ENCODE measurements at places on chromosomes 11 and 22.

DNA sequence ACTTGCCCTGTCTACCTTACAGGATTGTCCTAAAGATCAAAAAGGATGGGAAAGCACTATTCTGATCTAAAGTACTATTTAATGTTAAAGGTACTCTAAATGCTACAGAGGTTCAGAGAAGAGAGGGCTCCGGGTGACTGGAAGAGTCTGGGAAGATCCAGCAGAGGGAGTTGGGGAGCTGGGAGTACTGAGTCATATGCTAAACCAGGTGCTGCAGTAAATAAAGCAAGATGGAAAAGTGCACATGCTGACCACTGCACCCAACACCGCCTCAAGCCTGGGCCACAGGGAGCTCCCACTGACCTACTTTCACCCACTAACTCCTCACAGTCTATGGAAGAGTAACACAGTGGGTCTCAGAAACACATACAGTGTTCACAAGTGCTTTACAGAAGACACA lies 49.3 kb downstream of the WT1 start:
- no peak for DNase-seq

GRCh38 chr22:29302402-29302680 lies 4.1 kb upstream of the GAS2L1 start:
- DNase-seq = no peak

GRCh38 chr11:68843703-68844312 lies 2.1 kb upstream of the CPT1A start:
- DNase-seq = peak; percentile 85

DNA sequence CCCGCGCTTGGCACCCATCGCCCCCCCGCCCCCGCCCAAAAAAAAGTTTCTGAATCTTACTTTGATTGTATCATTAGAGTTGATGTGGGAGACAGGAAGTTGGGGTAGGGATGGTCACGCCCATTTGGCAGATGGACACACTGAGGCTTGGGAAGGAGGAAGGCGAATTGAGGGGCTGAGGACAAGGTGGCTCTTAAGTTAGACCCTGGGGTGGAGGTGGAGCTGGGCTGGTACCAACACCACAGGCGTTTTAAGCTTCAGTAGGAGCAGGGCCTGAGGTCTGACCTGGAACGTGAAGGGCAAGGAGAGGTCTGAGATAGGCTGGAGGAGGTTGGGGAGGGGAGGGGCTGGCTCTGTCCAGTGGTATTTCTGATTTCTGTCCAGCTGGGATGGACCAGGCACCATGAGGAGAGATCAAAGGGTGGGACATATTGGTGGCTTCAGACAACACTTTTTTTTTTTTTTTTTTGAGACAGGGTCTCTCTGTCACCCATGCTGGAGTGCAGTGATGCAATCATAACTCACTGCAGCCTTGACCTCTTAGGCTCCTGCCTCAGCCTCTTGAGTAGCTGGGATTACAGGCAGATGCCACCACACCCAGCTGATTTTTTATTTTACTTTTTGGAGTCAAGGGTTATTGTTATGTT lies 799 bp upstream of the CDC42BPG start:
- no peak for DNase-seq

GRCh38 chr11:120837696-120838095 lies 186.2 kb upstream of the TBCEL start:
- no peak for DNase-seq

DNA sequence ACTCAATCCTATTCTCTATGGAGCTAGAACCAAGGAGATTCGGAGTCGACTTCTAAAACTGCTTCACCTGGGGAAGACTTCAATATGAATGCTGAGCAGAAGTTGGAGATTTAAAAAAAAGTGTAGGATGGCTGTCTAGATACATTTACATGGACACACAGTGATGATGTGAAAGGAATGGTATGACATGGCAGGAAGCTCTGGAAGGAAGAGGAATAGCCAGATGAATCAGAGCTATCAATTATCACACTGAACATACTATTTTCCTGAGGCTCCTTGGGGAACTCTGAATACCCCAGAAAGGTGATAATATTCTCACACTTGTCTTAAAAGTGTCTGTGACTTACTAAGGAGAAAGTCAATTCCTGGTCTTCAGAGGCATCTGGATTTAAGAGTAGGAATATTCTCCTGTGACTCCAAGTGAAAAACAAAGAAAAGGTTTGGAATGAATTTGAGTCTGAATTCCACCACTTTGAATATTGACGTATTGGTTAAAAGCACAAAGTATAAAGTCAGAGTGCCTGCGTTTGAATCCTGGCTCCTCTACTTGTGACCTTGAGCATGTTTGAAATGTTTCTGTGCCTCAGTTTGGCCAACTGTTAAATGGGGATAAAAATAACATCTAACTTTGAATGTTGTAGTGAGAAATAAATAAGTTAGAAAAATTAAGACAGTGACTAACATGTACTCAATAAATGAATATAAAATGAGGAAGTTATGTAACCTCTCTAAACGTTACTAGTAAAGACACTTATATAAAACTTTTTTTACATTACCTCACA lies 1.3 kb downstream of the OR52D1 start:
- no peak for DNase-seq

GRCh38 chr22:45318558-45319323 lies 9.0 kb downstream of the FAM118A start:
- DNase-seq = peak; percentile 65

- DNase-seq = no peak
These were observed 117.6 kb downstream of the DSCAML1 start for GRCh38 chr11:117679461-117679860.

- no peak for DNase-seq
These were observed 21.7 kb upstream of the ARFGAP3 start for GRCh38 chr22:42878561-42879305.

- no peak for DNase-seq
These were observed 27.3 kb downstream of the RELT start for GRCh38 chr11:73403541-73403940.

DNA sequence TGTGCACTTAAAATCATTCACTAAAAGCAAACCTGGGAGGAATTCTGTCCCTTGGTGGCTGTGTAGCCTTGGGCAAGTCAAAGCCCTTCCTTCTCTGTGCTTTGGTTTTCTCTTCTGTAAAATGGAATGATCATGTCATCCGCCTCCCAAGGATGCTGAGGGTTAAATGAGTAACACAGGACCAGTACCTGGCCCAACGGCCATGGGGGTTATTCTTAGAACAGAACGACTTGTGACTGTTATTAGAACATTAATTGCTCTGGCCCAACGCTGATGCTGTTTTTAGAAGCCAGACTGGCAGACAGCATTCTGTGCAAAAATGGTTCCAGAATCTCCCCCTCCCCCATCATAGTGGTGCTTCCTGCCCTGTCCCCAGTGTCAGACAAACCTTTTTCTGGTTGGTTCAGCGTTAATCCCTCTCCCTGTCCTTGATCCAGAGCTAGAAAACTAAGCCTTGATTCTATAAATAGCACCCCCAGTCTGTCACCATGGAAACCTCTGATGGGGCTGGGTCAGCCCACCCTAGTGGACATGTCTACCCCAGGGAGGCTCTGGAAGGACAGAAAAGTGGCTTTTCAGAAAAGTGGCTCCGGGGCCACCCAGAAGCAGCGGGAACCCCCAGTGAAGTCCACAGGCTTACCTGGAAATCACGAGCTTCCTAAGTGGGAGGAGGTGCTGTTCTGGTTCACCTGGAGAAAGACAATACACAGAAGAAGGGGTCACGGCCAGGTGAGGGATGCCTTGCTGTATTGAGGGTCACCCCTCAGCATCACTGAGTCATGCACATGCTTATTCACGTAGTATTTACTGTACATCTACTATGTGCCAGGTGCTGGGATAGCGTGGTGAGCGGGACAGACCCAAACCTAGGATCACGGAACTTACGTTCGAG lies 15.5 kb upstream of the TFIP11 start:
- no peak for DNase-seq

DNA sequence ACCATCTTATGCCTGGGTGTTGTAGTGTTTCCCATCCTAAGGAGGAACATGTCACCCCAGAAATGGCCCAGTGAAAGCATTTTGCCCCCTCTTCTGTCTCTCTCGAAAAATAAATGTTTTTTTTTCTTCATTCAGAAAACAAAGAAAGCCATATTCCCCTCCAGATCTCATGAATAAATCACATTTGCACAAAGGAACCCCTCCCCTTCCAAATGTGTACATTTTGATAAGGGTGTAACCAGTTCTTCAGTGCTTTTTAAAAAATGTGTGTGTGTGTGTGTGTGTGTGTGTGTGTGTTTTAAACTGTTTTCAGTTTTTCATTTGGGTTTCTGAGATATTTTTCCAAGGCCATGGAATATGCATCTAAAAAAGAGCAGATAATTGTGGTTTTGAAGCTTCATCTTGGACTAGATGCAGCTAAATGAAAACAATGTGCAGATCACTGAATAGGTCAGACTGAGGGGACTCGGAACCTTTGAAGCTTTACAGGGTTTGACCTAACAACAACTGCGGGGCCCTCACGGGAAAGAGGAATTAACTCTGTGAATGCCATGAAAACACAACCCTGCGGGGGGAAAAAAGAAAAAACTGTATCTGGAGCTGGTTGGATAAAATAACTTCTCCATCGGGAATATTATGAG lies 76.4 kb downstream of the YAP1 start:
- no peak for DNase-seq

- no peak for DNase-seq
These were observed 47.0 kb upstream of the CCDC89 start for GRCh38 chr11:85732965-85733364.

- no peak for DNase-seq
These were observed 1.2 kb downstream of the CDC42EP2 start for GRCh38 chr11:65315866-65316226.

DNA sequence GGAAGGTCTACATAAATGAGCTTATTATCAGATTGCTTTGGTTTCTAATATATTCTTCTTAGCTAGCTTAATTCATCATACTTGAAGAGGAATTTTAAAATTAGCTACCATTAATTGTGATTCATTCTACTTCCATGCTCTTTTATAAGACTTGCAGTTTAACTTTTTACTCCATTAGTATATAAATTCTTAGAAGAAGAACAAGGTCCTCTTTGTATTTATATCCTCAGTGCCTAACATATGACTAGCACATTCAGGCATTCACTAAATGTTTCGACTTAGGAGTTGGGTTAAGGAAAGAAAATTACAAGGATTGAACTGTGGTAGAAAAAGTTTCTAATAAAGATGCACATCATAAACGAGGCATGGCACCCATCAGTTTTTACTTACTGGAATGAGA lies 1135.5 kb downstream of the JRKL start:
- no peak for DNase-seq
